Cardiac muscle cell (in vitro differentiated cells and primary cell): ENCODE measurements at places on chromosomes 7 and 10. TPM values are rescaled to one million over a fixed set of nuclear protein-coding genes. Genes with fewer than 3 reads are reported as not detected.
A peak's percentile ranks its signal among the peaks of the same experiment; 100 is the strongest.

DNA sequence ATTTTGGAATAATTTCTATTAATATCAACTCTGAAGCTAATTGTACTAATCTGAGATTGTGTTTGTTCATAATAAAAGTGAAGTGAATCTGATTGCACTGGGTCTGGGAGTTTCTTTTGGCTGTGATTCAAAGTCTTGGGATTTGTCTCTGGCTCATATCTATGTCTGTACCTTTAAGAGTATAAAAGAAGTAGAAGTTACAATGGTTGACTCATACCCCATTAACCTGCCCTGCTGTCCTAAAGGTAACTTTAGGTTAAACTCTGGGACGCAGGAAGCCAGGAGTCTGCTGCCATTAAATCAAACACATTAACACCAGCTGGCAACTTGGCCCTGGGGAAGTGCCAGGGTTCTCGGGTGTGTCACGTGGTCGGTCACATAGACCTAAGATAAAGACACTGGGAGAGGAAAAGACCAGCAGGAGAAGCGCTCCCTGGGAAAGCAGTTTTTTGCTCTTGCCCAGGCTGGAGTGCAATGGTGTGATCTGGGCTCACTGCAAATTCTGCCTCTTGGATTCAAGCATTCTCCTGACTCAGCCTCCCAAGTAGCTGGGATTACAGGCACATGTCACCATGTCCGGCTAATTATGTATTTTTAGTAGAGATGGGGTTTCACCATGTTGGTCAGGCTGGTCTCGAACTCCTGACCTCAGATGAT is 17.8 kb downstream of the SCD start:
- peak; percentile 45 for DNase-seq

DNA sequence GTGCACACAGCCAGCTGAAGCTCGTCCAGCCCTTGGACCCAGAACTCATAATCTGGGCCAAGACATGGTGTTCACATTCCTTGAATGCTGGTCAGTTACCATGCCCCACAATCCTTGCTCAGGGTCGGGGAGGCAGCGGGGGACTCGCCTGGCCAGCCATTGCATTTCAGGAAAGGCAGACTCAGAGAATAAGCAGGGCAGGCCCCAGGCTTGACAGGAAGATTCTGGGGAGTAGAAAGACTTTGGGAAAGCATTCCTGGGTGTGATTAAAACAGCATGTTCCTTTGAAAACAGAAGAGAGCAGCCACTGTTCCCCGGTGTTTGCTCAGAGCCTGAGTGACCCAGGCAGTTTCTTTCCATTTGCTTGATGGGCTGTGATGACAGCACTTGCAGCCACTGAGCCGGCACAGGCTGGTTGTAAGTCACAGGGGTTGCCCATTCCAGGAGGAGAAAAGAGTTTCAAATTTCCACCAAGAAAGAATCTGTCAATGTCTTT is 473.7 kb downstream of the TYW1 start:
- DNase-seq = peak; percentile 12

DNA sequence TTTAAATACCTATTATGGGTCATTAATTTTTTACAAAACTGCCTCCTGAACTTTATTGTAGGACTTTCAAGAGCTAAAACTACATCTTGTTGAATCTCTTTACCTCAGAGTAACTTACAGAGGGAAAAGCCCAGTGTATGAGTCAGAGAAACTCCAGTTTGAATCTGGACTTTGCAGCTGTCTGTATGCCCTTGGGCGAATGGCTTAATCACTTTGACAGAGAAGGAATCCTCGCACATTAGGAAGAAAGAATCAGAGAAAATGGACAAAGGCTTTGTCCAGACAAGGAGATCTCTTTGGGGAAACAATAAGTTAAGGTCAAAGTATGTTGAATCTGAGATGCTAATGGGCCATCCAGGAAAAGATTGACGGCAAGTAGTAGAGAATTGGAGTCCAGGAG is 484.2 kb upstream of the CELF2 start:
- no peak for DNase-seq

GRCh38 chr10:129335942-129336341 is 131.1 kb upstream of the MGMT start:
- DNase-seq = no peak

- no peak for DNase-seq
Observed at GRCh38 chr10:71921324-71922027, 42.7 kb upstream of the CHST3 start.

GRCh38 chr10:62715383-62715782 is 89.1 kb upstream of the ADO start:
- no peak for DNase-seq

DNA sequence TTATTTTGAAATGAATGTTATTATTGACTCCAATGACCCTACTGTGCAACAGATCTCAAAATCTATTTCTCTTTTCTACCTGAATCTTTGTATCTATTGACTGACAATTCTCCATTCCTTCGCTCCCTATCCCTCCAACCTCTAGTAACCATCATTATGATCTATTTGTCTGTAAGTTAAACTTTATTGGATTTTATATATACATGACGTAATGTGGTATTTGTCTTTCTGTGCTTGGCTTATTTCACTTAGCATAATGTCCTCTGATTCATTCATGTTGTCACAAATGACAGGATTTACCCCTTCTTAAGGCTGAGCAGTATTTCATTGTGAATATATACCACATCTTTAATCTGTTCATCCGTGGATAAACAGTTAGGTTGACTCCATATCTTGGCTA is 200.4 kb upstream of the SORCS1 start:
- DNase-seq = no peak

- DNase-seq = peak; percentile 51
Observed at GRCh38 chr7:108181073-108181985, 51.2 kb upstream of the LAMB4 start.

DNA sequence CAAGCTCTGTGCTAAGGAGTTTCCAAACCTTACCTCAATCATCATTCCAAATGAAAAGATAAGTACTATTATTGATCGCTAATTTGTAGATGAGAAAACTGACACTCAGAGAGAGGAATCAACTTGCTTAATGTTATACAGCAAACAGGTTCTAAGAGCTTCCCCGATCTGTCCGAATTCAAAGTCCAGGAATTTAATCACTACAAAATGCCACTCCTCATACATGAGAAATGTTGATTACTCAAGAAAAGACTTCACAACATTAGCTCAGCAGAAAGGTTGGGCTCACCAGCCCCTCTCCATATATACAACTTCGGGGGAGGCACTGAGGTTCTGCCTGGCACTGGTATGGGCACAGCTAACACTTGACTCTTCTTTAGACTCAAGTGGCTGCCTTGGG is 80.7 kb downstream of the SLC16A9 start:
- no peak for DNase-seq

DNA sequence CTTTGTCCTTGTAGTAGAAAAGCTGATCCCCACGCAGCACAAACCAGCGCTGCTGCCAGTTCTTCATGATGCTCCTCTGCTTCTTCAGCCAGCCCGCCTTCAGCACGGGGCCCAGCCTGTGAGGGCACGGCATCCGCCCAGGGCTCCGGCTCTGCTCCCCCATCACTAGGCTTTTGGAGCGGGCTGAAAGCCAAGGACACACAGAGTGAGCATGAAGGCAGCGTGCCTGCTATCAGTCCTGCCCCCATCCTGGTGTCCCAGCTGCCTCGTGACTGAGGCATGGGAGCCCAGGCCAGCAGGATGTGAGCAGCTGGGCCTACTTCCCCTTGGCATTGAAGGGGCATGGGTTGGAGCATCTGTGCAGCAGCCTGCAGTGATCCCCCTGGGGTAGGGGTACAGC is 21.9 kb downstream of the ARHGAP22 start:
- no peak for DNase-seq

DNA sequence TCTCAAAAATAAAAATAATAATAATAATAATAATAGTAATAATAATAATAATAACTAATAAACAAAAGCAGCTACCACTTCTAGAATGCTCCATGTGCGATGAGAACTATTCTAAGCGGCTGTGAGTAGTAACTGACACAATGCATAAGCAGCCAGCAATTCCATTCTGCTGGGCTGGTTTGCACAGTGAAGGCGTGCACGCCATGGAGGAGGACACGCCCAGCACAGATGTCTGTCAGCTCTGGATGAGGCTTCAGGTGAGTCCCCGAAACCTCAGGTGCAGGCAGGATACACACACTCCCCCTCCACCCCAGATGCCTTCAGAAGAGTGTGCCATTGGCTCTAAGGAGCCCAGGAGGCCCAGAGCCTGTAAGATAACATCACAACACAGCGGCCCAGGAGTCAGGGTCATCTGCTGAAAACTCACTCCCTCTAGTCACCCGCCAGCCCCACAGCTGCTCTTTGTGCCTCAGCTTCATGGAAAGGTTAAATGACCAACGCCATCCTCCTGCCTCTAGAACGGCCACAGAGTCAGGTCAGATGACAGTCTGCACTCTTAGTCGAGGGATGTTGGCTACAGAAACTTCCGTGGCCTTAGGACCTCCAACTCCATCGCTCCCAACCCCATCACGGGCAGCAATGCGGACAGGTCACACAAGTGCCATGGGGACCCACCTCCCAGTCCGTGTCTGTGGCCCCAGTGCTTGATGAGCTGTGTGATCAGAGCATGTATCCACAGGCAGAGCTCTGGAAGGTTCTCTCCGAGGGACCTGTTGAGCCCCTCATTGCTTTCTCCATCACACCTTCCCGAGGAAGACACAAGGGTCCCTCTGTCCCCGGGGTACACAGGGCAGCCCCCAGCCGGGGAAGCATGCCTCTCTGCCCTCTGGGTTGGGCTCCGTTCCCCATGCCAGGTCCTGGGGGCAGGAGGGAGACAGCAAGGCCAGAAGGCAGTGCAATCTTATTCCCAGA is 103.9 kb downstream of the CTBP2 start:
- DNase-seq = no peak

DNA sequence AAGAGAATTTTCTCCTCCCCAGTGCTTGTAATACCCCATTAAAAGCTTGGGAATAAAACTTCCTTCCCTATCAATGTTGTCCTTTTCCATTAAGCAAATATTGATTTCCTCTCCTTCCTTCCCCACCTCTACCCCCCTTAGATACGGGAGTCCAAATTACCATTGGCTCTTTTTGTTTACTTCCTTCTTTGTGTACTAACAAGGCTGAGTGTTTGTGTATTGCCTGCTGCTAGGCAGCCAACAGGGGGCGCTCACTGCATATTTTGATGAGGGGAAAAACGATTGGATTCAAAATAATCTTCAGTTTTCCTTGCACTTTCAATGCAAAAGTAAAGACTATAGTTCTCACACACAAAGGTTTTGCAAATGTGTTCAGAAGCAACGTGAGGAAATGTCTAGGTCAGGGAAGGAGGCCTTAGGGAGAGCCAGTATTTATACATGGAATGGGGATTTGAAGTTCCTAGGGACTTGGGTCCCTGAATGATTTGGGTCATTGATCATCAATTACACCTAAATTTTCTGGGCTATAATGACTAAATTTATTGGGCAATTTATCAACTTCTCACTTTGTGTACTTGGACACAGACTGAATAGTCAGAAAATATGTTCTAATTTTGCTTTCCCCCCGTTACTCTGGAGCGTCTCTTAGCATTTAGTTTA is 23.6 kb upstream of the VPS41 start:
- peak; percentile 66 for DNase-seq

GRCh38 chr10:32153931-32154330 is 97.7 kb upstream of the KIF5B start:
- peak; percentile 60 for DNase-seq

GRCh38 chr7:137074391-137075030 is 206.1 kb downstream of the CHRM2 start:
- DNase-seq = no peak

GRCh38 chr10:128630787-128631252 is 504.6 kb upstream of the MKI67 start:
- DNase-seq = no peak

- DNase-seq = no peak
Observed at GRCh38 chr7:135712182-135712782, 15.7 kb downstream of the SLC13A4 start.

GRCh38 chr7:150866932-150867564 is 14.7 kb downstream of the AOC1 start:
- no peak for DNase-seq

- DNase-seq = no peak
Observed at GRCh38 chr7:96331233-96331632, 9.3 kb upstream of the SLC25A13 start.

- DNase-seq = no peak
Observed at GRCh38 chr10:10871352-10871751, 146.3 kb upstream of the CELF2 start.

- DNase-seq = peak; percentile 78
Observed at GRCh38 chr10:31549896-31550295, 230.9 kb downstream of the ZEB1 start.

DNA sequence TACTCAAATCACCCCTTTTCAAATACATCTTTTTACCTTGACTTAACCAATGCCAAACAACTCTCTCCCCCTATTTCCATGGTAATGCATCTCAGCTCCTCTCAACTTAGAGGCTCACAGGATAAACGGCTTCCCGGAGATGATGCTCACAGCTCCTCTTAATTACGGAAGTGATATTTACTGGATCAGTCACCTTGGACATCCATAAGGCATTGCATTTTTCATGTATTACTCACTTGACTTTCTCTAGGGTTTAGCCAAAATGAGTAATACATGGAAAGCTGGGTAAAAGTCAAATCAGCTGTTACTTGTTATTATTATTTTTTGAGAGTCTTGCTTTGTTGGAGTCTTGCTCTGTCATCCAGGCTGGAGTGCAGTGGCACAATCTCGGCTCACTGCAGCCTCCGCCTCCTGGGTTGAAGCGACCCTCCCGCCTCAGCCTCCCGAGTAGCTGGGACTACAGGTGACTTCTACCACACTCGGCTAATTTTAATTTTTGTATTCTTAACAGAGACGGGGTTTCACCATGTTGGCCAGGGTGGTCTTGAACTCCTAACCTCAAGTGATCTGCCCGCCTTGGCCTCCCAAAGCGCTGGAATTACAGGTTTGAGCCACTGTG is 73.3 kb upstream of the RHEB start:
- no peak for DNase-seq

DNA sequence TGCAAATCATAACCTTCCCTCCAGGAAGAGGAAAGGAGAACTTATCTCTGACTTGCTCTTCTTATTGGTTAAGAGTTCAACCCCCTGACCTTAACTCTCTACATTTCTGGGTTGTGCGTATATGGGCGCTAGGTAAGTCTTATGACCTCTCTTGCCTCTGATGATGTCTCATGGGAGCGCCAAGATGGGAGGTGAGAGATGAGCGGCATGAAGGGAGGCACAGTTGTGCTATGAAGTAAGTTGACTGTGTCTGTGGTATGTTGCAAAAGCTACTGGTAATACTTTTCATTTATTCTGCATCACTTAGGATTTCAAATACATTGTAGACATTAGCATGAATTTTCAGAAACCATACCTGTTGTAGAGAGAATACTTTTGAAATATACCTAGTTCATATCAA is 59.0 kb downstream of the EXOC6 start:
- no peak for DNase-seq

The VIM gene
- total RNA-seq = 904 and 1,157 TPM in 2 replicates

The CLDN4 gene
- total RNA-seq = 0.46 and 0.48 TPM in 2 replicates

The UCMA gene
- not detected in 2 replicates for total RNA-seq

The ATOH7 gene
- 0.11 TPM in 1 of 2 replicates, not detected in the other for total RNA-seq

The RALA gene
- total RNA-seq = 7.3 and 9.1 TPM in 2 replicates

The ANKRD30A gene
- total RNA-seq = not detected in 2 replicates

The IL2RA gene
- total RNA-seq = not detected in 2 replicates
